Suprapubic skin (tissue), 4 donors: ENCODE measurements at places on chromosomes 3 and 15. TPM values are rescaled to one million over a fixed set of nuclear protein-coding genes. Genes with fewer than 3 reads are reported as not detected.
A peak's percentile ranks its signal among the peaks of the same experiment; 100 is the strongest.

Gene FBXW12
- total RNA-seq = not detected

Gene ROBO1
- 67.7 TPM for total RNA-seq

Gene CACNA2D2
- total RNA-seq = 1.7 TPM

Gene TRH
- total RNA-seq = not detected

Gene SLC24A5
- 5.5 TPM for total RNA-seq

Gene VPS18
- 24.9 TPM for total RNA-seq

Gene HTR3C
- not detected for total RNA-seq

Gene APBA2
- total RNA-seq = 1.7 TPM

DNA sequence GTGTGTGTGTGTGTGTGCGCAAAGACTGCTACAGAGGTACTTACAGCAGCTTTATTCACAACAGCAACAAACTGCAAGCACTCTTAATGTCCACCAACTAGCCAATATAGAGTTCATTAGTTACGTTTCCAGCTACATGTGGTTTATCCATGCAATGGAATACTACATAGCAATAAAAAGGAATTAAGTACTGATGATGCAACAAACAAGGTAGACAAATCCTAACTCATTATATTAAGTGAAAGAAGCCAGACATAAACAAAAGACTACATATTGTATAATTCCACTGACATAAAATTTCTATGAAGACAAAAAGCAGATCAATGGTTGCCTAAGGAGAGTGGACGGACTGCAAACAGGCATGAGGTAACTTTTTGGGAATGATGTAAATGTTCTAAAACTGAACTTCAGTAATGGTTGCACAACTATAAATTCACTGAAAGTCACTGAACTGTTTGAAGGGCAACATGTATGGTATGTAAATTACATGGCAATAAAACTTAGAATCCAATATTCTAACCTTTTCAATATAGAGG is 433.7 kb downstream of the SHQ1 start:
- no peak overlapping the region for H3K27ac ChIP-seq
- no peaks in the 10 kb centered on the region for H3K27me3 ChIP-seq
- peaks cover 35% of the 10 kb centered on the region for H3K4me1 ChIP-seq
- H3K4me3 ChIP-seq = no peak overlapping the region
- DNase-seq = no peak
- no peaks in the 10 kb centered on the region for H3K36me3 ChIP-seq

- H3K4me3 ChIP-seq = no peak overlapping the region
- peaks cover 38% of the 10 kb centered on the region for H3K36me3 ChIP-seq
- peaks cover 3% of the 10 kb centered on the region for H3K4me1 ChIP-seq
- no peak for DNase-seq
Observed at GRCh38 chr3:195714380-195715011, 6.3 kb upstream of the MUC20 start.

GRCh38 chr3:85838921-85839320 is 880.1 kb downstream of the CADM2 start:
- no peak overlapping the region for H3K27ac ChIP-seq
- H3K36me3 ChIP-seq = no peaks in the 10 kb centered on the region
- H3K4me1 ChIP-seq = no peaks in the 10 kb centered on the region
- H3K4me3 ChIP-seq = no peak overlapping the region
- DNase-seq = no peak

DNA sequence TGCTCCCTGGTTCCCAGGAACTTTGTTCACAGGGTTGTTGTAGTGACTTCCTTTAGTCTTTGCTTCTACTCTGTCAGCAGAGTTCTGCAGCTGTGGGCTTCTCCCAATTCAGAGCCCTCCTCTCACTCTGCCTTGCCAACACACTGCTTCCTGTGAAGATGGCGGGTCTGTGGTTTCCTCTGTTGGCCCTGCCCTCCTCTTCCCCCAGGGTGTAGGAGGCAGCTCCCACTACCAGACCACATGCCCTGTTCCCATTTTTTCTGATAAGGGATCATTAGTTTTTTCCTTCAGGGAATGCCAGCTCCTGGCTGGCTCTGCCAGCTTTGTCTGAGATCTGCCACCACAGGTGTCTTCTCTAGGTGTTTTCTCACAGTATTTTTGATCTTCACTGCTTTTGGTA is 12.7 kb downstream of the SPSB4 start:
- H3K27ac ChIP-seq = no peak overlapping the region
- no peak overlapping the region for H3K4me3 ChIP-seq
- H3K4me1 ChIP-seq = no peaks in the 10 kb centered on the region
- H3K27me3 ChIP-seq = no peaks in the 10 kb centered on the region
- H3K36me3 ChIP-seq = no peaks in the 10 kb centered on the region

DNA sequence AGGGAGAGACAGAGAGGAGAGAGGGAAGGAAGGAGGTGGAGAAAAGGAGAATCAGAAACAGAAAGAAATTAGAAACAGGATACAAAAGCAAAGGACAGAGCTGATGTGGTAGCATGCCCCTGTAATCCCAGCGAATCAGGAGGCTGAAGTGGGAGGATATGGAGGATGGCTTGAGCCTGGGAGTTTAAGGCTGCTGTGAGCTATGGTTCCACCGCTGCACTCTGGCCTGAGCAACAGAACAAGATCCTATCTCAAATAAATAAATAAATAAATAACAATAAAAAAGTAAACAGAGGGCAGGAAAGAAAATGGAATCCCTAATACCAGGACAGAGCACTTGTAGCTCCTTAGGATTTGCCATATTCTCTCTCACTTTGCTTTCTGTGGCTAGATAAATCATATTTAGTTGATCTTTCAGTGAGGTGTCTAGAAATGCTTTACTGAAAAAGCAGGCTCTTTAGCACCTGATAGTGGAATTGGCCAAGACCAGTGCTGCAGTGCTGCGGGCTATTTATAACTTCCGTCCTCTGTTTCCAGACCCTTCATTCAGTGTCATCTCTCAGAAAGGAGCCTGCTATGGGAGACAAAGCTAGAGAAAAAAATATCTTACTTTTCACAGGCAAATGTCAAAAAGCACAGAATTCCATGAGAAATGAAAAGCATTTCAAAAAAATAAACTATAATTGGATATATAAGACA is 20.0 kb upstream of the SLC28A2 start:
- no peaks in the 10 kb centered on the region for H3K36me3 ChIP-seq
- H3K4me1 ChIP-seq = no peaks in the 10 kb centered on the region
- DNase-seq = no peak
- H3K27me3 ChIP-seq = no peaks in the 10 kb centered on the region
- H3K4me3 ChIP-seq = no peak overlapping the region
- no peak overlapping the region for H3K27ac ChIP-seq

DNA sequence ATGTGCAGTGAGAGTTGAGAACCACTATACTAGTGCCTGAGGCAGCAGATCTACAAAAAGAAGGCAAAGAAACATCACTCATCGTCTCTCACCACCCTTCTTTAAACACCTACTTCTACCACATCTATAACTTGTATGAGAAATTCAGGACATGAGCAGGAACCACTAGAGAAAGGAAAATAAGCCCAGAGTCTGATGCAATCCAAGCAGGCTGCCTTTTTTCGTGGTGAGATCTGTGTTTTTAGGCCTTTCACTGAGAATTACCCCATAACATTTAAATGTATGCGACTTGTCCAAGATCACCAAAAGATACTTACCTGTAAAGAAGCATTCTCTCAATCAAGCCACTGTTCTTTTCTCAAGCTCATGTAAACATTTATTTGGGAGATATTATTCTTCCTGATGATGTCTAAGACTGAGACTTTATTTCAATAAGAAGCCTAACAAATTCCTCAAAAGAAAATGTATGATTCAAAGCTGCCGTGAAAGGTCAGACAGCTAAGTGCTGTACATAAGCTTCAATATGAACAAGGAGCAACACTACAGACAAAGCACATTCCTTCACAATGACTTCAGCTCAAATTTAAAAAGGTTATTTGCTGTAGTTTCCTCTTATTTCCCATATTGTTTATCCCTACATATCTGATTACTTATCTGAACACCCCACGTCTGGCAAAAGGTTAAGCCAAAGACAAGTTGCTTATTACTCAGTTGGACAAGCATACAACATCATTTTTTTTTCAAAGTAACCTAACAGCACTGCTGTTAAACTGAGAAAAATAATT is 16.5 kb downstream of the SPICE1 start:
- DNase-seq = no peak
- H3K36me3 ChIP-seq = peaks cover 28% of the 10 kb centered on the region
- no peaks in the 10 kb centered on the region for H3K27me3 ChIP-seq
- H3K27ac ChIP-seq = no peak overlapping the region

DNA sequence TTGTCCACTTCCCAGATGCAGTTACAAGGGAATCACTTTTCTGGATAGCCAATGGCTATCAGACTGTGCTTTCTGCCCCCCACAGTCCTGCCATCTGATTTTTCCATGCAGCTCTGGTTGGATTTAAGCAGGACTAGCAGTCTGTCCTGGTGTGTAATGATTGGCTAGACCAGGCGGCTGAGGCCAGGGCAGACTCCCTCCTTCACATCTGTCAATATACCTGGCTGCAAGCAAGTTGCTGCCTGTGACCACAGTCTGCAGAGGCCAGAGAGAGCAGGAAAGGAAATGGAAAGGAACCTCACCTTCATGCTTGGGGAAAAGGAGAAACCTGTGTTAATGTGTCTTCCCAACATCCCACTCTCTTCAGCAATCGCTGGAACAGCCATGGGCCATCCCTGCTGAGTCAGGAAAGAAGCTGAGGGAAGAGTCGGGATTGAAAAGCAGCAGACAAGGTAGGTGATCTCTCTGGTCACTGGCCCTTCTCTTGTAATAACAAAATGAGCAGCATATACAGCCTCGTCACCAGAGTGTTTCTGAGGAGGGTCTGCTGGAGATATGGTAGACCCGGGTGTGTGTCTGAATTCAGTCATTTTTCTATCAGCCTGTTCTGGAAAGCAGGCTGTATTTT is 126.7 kb upstream of the PHLDB2 start:
- no peak overlapping the region for H3K27ac ChIP-seq
- no peak for DNase-seq
- no peaks in the 10 kb centered on the region for H3K36me3 ChIP-seq
- H3K4me3 ChIP-seq = no peak overlapping the region
- H3K27me3 ChIP-seq = no peaks in the 10 kb centered on the region

DNA sequence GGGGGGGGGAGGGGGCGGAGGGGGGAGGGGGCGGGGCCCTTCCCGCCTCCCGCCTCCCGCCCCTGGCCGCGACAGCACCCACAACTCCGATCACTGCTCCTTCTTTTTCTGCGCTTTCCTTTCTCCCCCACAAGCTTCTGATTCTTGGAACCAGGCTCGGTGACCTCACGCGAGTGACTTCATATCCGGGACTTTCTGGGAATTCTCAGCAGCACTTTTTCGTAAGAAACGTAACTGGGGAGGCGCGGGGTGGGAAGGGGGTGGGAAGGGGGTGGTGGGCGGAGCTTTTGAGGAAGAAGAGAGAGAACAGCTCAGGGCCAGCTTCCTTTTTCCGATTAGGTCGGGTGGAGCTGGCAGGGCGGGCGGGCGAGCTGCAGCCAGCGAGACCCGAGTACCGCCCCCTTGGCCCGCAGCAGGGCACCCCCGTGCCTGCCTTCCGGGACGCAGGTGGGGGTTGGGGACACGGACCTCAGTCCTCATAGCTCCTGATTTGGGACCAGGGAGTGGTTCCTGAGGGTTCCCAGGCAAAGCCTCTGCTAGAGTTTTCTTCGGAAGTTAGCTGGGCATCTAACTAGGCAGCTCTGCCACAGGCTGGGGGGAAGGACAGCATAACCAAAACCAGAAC is 14.6 kb downstream of the XIRP1 start:
- H3K27ac ChIP-seq = peak overlapping the region; percentile 92
- peak overlapping the region; percentile 51 for H3K4me3 ChIP-seq

- H3K36me3 ChIP-seq = no peaks in the 10 kb centered on the region
- no peak for DNase-seq
- H3K27ac ChIP-seq = no peak overlapping the region
- no peak overlapping the region for H3K4me3 ChIP-seq
Observed at GRCh38 chr3:76024640-76025039, 239.3 kb upstream of the ZNF717 start.

DNA sequence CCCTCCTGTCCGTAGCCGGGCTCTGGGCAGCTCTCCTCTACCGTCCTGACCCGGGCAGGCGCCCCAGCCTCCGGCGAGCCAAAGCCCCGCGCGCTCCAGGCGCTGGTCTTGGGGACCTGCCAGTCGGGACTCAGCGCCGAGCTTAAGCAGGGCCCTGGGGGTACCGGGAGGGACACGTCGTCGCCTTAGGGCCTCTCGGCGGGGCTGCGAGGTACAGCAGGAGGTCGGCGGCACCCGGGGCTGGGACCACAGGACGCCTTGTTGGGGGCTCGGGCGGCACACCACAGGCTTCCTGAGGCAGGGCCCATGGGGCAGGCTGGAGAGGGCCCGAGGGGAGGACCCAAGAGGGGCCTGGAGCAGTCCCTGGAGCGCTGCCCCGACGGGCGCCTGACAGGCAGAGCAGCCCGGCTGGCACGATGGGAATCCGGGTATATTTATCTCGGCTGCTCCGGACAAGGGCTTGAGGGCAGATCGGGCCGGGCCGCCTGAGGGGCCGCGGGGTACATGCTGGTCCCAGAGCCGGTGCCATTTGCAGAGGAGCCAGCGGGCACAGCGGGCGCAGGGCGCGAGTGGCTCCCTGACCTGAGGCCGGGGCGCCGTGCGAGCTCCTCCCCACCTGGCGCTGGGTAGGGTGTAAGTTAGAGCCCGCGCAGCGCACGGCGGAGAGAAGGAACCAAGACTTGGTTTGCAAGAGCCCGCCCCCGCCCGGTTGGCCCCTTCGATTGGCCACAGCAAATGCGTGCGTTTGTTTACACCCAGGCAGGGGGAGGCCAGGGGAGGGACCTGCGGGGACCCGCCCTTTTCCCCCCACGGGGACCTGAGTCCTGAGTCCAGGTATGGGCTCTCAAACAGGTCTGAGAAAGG is 574 bp downstream of the SLC38A3 start:
- H3K4me1 ChIP-seq = peaks cover 14% of the 10 kb centered on the region
- H3K27ac ChIP-seq = no peak overlapping the region
- DNase-seq = no peak
- H3K4me3 ChIP-seq = peak overlapping the region; percentile 50

DNA sequence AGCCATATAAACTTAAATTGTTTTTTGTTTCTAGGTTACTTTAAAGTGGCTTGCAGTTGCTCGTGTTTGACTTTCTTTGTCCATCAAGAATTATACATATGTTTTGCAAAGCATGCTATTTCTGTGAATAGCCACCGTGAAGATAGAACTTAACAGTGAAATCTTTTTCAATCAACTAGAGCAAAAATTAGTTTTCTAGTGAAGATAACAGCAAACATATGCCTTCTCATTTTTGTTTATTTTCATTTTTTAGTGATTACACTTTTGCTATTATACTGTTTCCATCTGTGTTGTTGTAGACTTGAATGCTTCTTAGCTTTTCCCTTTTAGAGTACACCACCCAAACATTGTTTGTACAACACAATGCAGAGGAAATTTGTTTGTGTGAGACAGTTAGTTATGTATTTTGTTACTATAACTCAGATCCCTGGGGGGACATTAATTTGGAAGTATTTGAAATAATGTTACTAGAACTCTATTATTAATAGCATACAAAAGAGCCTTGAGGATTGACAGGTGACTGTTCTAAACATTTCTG is 62.8 kb downstream of the CRYBG3 start:
- no peak overlapping the region for H3K4me3 ChIP-seq
- H3K4me1 ChIP-seq = peaks cover 23% of the 10 kb centered on the region
- no peaks in the 10 kb centered on the region for H3K27me3 ChIP-seq
- H3K27ac ChIP-seq = no peak overlapping the region
- H3K36me3 ChIP-seq = peaks cover 21% of the 10 kb centered on the region
- DNase-seq = no peak

GRCh38 chr3:31345581-31345980 is 187.1 kb upstream of the STT3B start:
- H3K4me3 ChIP-seq = no peak overlapping the region
- no peak for DNase-seq
- H3K4me1 ChIP-seq = no peaks in the 10 kb centered on the region
- H3K27me3 ChIP-seq = no peaks in the 10 kb centered on the region
- no peak overlapping the region for H3K27ac ChIP-seq
- H3K36me3 ChIP-seq = no peaks in the 10 kb centered on the region
